ENCODE measurements at places on chromosomes 3 and 15. TPM values are rescaled to one million over a fixed set of nuclear protein-coding genes. Genes with fewer than 3 reads are reported as not detected.

The PLA1A gene
- not detected for total RNA-seq

The EEF1AKMT4 gene
- total RNA-seq: 0.79 TPM

The MASP1 gene
- not detected for total RNA-seq

The ZNF654 gene
- 16.7 TPM for total RNA-seq

The ULK4 gene
- 21.2 TPM for total RNA-seq

The LMAN1L gene
- total RNA-seq: 0.94 TPM

The ADGRG7 gene
- total RNA-seq: not detected

The TMEM44 gene
- total RNA-seq: 3.0 TPM

The CLDN16 gene
- total RNA-seq: not detected

The ATP10A gene
- total RNA-seq: 67.0 TPM

The AAGAB gene
- 44.3 TPM for total RNA-seq

The AADACL2 gene
- total RNA-seq: not detected

The C3orf85 gene
- total RNA-seq: not detected
